ENCODE measurements at places on chromosomes 4 and X.

DNA sequence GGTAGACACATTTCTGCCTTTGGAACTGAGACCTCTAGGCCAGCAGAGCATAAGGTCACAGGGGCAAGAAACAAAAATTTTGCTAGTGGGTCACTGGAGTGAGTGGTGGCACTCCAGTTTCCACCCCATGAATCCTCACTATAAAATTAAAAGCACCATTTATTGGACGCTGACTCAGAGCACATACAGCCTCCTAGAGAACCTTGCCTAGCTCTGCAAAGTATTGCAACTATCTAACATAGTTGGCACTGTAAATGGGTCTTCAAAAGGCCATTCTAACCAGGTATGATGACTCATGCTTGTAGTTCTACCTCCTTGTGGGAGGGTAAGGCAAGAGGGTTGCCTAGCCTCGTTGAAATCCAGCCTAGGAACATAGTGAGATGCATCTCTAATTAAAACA lies 25.1 kb downstream of the RRAGB start:
- no peaks in the 10 kb centered on the region for H3K4me1 ChIP-seq
- DNase-seq = no peak
- no peak overlapping the region for H3K4me3 ChIP-seq
- H3K27me3 ChIP-seq = no peaks in the 10 kb centered on the region
- no peak overlapping the region for H3K27ac ChIP-seq

DNA sequence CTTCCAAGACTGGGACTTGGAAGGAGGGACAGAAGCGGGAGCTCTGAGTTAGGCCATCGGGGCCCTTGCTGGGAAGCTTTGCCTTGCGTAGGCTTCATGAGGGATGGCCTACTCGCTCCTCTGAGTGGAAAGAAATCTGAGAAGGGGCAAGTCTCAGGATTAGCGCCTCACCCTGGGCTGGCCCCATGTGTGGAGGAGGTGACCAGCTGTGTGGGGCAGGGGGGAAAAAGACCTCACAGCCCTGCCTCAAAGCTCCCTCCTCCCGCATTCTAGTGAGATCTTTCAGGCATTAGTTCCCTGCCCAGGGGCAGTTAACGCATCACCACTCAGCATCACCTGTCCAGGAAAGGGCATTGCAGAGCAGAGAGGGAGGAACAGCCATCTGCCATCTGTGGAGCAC lies 156.1 kb downstream of the ENPP6 start:
- DNase-seq = no peak
- no peak overlapping the region for H3K27ac ChIP-seq
- no peak overlapping the region for H3K4me3 ChIP-seq
- no peaks in the 10 kb centered on the region for H3K36me3 ChIP-seq
- H3K27me3 ChIP-seq = no peaks in the 10 kb centered on the region
- H3K4me1 ChIP-seq = peaks cover 7% of the 10 kb centered on the region

DNA sequence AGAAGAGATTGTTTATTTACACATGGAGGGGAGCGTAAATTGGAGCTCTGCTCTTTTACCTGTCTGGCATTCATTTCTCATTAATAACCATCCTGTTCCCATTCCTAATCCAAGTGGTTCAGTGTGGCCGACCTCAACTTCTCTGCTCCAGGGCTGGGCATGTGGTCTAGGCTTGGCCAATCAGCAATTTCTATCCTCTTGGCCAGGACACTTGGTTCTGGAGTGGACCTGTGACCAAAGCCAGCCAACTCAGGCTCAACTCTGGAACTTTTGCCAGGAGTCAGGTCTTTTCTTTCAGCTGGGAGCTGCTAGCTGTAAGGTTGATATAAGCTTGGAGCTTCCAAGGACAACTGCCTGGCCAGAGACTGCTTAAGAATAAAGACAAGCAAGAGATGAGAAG lies 15.6 kb upstream of the RASL11B start:
- no peak overlapping the region for H3K4me3 ChIP-seq
- no peak overlapping the region for H3K27ac ChIP-seq
- no peak for DNase-seq
- peaks cover 13% of the 10 kb centered on the region for H3K4me1 ChIP-seq
- H3K36me3 ChIP-seq = no peaks in the 10 kb centered on the region

DNA sequence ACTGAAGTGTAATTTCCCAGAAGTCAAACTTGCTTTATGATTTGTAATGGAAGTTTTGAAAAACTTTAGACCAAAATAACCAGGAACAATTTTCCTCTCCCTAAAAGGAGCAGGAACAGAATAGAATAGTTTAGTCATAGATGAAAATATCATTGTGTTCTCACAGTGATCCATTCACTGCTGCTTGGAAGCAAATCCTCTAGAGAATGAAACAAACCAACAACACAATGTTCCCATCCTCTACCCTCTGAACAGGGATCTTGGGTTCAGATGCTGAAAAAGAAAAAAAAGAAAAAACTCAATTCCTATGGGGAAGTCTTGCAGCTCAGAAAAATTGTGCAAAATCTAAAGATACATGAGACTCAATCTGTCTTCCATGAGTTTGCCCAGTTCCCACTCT lies 12.2 kb downstream of the DSPP start:
- H3K4me3 ChIP-seq = no peak overlapping the region
- no peaks in the 10 kb centered on the region for H3K27me3 ChIP-seq
- peak overlapping the region; percentile 63 for H3K27ac ChIP-seq
- peaks cover 8% of the 10 kb centered on the region for H3K4me1 ChIP-seq
- no peaks in the 10 kb centered on the region for H3K36me3 ChIP-seq

DNA sequence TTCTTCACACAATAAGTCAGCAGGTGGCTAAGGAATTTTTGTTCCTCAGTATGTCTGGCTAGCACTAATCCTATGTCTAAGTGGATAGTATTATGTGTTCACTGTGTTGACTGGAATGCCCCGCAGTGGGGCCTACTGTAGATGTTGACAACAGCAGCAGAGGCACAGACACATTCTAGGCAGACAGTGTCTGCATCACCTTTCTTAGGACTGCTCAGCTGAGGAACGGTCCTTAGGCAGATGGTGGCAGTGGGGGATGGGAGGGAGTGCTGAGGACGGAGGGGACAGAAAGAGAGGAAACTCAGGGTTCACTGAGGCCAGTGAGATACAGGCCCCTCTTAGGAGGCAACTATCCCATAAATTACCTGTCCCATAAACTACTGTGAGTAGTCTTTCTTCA lies 44.6 kb upstream of the LEF1 start:
- no peaks in the 10 kb centered on the region for H3K27me3 ChIP-seq
- no peak overlapping the region for H3K27ac ChIP-seq
- no peaks in the 10 kb centered on the region for H3K36me3 ChIP-seq
- no peak overlapping the region for H3K4me3 ChIP-seq

- peak; percentile 91 for DNase-seq
- H3K4me1 ChIP-seq = peaks cover 56% of the 10 kb centered on the region
- peak overlapping the region; percentile 77 for H3K4me3 ChIP-seq
- H3K27me3 ChIP-seq = peaks cover 100% of the 10 kb centered on the region
- no peaks in the 10 kb centered on the region for H3K36me3 ChIP-seq
Observed at GRCh38 chr4:173522160-173522950, 7.7 kb downstream of the HAND2 start.

- H3K36me3 ChIP-seq = no peaks in the 10 kb centered on the region
- no peak overlapping the region for H3K4me3 ChIP-seq
- H3K27me3 ChIP-seq = no peaks in the 10 kb centered on the region
- no peak for DNase-seq
Observed at GRCh38 chrX:110806145-110806544, 10.5 kb upstream of the CHRDL1 start.

DNA sequence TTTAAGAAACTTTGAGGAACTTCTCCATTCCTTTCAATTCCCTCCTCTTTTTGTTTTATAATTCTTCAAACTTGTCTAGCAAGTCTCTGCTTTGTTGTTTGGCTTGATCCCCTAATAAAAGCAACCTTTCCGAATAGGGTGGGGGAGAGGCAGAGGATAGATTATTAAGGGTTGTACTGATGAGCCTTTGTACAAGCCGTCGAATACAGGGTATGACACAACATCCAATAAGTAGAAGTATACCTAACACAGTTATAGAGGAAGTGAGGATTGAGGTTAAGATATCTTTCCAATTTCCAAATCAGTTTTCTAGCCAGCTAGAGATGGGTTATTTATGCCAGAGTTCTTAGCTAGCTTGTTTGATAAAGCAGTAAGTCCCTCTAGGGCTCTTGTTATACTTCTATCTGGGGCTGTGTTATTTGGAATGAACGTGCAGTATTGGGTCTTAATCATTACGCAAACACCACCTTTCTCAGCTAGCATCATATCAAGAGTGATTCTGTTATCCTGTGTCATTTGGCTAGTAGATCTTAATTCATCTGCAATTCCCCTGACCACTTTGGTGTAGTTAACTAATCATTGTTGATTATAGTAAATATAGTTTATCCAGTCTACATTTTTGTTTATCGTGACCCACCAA lies 18.5 kb downstream of the METAP1 start:
- H3K4me1 ChIP-seq = peaks cover 17% of the 10 kb centered on the region
- H3K36me3 ChIP-seq = no peaks in the 10 kb centered on the region
- no peaks in the 10 kb centered on the region for H3K27me3 ChIP-seq
- DNase-seq = no peak
- peak overlapping the region; percentile 88 for H3K27ac ChIP-seq

GRCh38 chr4:14864365-14865030 lies 137.8 kb upstream of the CPEB2 start:
- peaks cover 7% of the 10 kb centered on the region for H3K4me1 ChIP-seq
- no peak overlapping the region for H3K27ac ChIP-seq
- H3K36me3 ChIP-seq = no peaks in the 10 kb centered on the region
- DNase-seq = no peak
